ENCODE measurements at places on chromosomes 6 and 20. TPM values are rescaled to one million over a fixed set of nuclear protein-coding genes. Genes with fewer than 3 reads are reported as not detected.

ADGRB3 gene
- not detected for total RNA-seq

VNN1 gene
- total RNA-seq = not detected

LPIN3 gene
- 0.53 TPM for total RNA-seq

FOXS1 gene
- not detected for total RNA-seq

WFDC9 gene
- not detected for total RNA-seq

THBS2 gene
- total RNA-seq = not detected

DNA sequence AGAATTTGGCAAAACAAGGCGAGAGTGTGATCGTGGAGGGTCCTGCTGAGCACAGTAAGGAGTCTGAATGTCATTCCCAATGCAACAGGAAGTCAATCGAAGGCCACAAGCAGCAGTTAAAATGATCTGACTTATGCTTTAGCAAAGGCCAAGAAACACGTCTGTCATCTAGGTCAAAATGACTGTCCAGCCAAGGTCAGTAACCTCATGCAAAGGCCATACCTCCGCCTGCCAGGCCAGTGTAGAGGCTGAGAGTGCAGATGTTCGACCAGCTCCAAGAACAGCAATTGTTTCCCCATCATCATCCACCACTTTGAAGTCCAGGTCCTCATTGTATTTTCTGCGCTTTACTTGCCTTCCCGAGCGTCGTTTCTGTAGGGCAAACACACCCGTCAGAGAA lies 105.6 kb downstream of the CHD6 start:
- DNase-seq = no peak
- H3K36me3 ChIP-seq = peaks cover 24% of the 10 kb centered on the region
- H3K4me3 ChIP-seq = no peak overlapping the region
- H3K4me1 ChIP-seq = no peaks in the 10 kb centered on the region
- no peak overlapping the region for H3K27ac ChIP-seq
- no peaks in the 10 kb centered on the region for H3K27me3 ChIP-seq

GRCh38 chr6:73180763-73181619 lies 44.3 kb downstream of the KHDC1L start:
- H3K4me3 ChIP-seq = no peak overlapping the region
- no peak overlapping the region for H3K27ac ChIP-seq
- DNase-seq = peak; percentile 38
- H3K4me1 ChIP-seq = no peaks in the 10 kb centered on the region
- no peaks in the 10 kb centered on the region for H3K36me3 ChIP-seq

DNA sequence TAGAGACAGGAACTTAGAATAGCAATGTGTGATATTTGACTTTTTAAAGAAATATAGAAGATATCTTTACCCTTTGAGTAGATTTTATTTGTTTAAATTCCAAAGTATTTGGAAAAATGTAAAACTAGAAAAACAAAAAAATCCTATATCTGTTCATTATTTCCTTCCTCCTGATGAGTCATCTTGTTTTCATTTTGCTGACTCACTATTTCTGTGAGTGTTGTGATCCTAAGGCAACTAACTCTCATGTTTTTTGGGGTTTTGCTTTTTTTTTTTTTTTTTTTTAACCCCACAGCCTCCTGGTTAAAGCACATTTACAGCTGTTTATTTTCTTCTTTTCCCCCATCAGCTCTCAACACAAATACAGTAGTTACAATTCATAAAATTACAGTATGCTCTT lies 37.8 kb upstream of the THEMIS start:
- peak overlapping the region; percentile 18 for H3K27ac ChIP-seq
- no peaks in the 10 kb centered on the region for H3K27me3 ChIP-seq
- no peaks in the 10 kb centered on the region for H3K36me3 ChIP-seq
- no peak overlapping the region for H3K4me3 ChIP-seq
- H3K4me1 ChIP-seq = peaks cover 33% of the 10 kb centered on the region
- no peak for DNase-seq

GRCh38 chr6:87710090-87710489 lies 8.1 kb upstream of the AKIRIN2 start:
- H3K4me3 ChIP-seq = no peak overlapping the region
- no peaks in the 10 kb centered on the region for H3K27me3 ChIP-seq
- H3K36me3 ChIP-seq = no peaks in the 10 kb centered on the region
- DNase-seq = no peak
- peaks cover 5% of the 10 kb centered on the region for H3K4me1 ChIP-seq

- no peaks in the 10 kb centered on the region for H3K27me3 ChIP-seq
- DNase-seq = no peak
- H3K36me3 ChIP-seq = no peaks in the 10 kb centered on the region
- no peaks in the 10 kb centered on the region for H3K4me1 ChIP-seq
- H3K27ac ChIP-seq = no peak overlapping the region
- H3K4me3 ChIP-seq = no peak overlapping the region
Measured at GRCh38 chr6:7932625-7933024, 22.0 kb upstream of the TXNDC5 start.

DNA sequence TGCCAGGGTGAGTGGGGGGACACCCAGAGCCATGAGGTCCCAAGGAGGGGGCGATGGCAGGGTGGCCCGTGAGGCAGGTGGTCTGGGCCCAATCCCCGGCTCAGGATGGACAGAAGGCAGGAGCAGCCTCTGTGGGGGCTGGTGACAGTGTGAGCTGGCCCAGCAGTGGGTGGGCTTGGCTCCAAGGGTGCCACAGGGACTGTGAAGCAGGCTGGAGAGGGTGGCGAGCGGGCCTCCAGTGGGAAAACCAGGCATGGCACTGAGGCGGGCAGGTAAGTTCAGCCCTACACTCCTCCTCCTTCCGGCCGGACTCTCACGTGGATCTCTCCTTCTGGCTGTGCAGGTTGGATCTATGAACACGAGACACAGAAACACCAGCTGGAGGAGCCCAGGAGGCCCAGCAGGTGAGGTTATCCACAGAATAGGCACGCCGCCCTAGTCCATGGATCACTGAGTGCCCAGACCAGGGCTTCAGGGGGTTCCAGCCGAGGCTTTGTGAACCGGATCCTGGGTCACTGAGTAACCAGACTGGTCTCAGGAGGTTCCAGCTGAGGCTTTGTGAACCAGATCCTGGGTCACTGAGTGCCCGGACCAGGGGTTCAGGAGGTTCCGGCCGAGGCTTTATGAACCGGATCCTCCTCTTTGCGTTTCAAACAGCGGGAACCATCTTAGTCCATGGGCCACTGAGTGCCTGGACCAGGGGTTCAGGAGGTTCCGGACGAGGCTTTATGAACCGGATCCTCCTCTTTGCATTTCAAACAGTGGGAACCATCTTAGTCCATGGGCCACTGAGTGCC lies 76.4 kb upstream of the BHLHE23 start:
- no peaks in the 10 kb centered on the region for H3K36me3 ChIP-seq
- H3K27ac ChIP-seq = no peak overlapping the region
- no peak for DNase-seq
- H3K4me1 ChIP-seq = no peaks in the 10 kb centered on the region

GRCh38 chr6:47026679-47027078 lies 15.5 kb downstream of the ADGRF1 start:
- no peak overlapping the region for H3K4me3 ChIP-seq
- no peaks in the 10 kb centered on the region for H3K27me3 ChIP-seq
- no peaks in the 10 kb centered on the region for H3K4me1 ChIP-seq
- H3K27ac ChIP-seq = no peak overlapping the region
- no peaks in the 10 kb centered on the region for H3K36me3 ChIP-seq

DNA sequence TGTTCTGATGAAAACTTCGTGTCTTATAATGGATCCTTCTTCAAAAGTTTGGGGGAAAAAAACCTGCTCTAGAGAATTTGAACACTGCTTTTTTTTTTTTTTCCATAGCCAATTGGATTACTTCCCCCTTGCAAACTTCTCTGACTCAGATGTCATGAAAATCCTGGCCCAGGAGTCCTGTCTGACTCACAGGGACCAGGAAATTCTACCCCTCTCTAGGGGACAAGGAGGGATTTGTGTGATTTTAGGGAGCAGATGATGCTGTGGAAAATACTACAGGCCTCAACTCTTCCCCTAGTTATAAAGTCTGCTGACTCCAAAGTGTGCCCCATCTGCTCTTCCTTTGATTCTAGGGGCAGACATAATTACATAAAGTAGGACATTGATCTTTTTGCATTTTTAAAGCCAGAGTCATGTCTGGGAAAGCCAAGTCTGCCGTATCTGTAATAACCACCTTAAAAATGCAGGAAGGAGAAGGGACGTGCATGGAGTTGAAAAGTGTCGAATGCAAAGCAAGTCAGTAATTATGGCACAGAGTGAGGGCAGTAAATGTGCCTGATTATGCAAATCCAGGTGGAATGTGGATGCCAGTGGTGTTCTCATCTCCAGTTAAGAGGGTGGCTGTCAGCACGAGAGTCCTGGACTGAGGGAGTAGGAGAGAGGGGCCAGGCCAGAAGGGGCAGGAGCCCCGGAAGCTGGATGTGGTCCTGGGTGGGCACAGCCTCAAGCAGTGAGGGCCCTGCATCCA lies 144.3 kb upstream of the SULF2 start:
- H3K27me3 ChIP-seq = no peaks in the 10 kb centered on the region
- no peaks in the 10 kb centered on the region for H3K4me1 ChIP-seq
- no peak overlapping the region for H3K27ac ChIP-seq
- DNase-seq = no peak

DNA sequence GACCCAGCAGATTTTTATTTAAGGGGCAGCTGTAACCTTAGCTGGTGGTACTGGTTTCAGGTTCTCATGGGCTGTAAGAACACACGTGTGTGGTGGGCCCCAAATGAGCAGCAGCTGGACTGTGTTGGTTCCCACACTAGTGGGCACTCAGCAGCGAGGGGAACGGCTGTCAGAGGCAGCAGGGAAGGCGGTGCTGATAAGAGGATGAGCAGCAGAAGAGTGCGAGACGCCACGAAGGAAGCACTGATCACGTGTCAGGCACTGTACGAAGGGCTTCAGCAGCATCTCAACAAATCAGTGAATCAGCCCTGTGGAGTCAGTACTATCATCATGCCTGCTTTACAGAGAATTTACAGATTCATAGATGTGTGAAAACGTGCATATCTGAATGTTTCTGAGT lies 41.0 kb upstream of the EMILIN3 start:
- no peak for DNase-seq
- peaks cover 40% of the 10 kb centered on the region for H3K36me3 ChIP-seq
- no peak overlapping the region for H3K27ac ChIP-seq

- H3K4me3 ChIP-seq = no peak overlapping the region
- no peaks in the 10 kb centered on the region for H3K27me3 ChIP-seq
- DNase-seq = no peak
- peaks cover 23% of the 10 kb centered on the region for H3K36me3 ChIP-seq
Measured at GRCh38 chr6:158596861-158597260, 37.0 kb downstream of the TMEM181 start.

DNA sequence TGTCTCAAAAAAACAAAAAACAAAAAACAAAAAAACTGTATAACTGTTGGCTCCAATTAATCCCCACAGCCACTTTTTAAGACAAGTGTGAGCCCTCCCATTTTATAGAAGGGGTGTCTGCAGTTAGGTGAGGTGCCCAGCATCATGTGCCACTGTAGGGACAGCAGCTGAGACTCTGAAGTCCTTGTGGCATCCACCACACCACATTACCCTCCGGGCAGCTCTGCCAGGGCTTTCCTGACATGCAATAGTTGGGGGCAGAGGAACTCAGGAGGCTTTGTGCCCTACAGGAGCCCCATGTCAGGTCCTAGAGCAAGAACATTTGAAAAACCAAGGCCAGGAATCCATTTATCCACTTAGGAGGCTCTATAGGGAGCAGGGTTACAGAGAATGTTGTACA lies 17.3 kb downstream of the PKIG start:
- no peak for DNase-seq
- no peak overlapping the region for H3K27ac ChIP-seq
- H3K4me1 ChIP-seq = peaks cover 9% of the 10 kb centered on the region
- H3K4me3 ChIP-seq = no peak overlapping the region
- no peaks in the 10 kb centered on the region for H3K27me3 ChIP-seq
- H3K36me3 ChIP-seq = no peaks in the 10 kb centered on the region

DNA sequence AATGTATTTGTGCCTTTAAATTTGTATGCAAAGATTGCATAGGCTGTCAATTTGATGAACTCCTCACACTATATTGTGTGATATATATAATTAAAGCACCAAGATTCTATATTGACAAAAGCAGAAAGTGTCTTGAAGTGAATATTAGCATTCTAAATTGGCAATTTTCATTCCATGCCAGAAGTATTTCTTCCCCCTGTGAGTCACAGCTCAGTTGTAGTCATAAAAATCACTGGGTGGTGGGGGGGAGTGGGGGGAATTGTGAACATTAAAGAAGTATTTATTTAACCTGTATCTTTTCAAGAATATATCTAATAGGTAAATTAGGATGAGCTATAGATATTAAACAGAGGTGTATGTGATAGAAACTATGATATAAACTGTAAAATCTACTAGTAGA lies 3.1 kb upstream of the ARMC2 start:
- no peaks in the 10 kb centered on the region for H3K27me3 ChIP-seq
- H3K36me3 ChIP-seq = no peaks in the 10 kb centered on the region
- H3K4me1 ChIP-seq = peaks cover 7% of the 10 kb centered on the region
- H3K4me3 ChIP-seq = no peak overlapping the region
- no peak for DNase-seq

DNA sequence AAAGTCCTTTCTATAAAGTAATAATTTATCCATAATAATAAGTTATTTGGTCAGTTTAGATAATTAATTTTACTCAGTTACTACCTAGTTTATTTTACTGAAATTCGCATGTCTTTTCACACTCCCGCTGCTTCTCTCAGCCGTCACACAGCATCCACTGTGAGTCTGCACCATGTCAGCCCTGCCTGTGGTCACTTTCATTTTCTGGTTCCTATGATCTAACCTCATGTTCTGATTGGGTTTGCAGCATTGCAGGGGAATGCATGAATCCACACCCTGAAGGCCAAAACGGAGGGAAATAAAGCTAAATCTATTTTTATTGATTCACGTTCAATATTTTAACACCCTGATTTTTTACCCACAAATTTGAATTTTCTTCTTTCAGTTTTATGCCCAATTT lies 47.4 kb downstream of the PDE10A start:
- H3K27me3 ChIP-seq = no peaks in the 10 kb centered on the region
- H3K36me3 ChIP-seq = no peaks in the 10 kb centered on the region
- no peak for DNase-seq
- no peaks in the 10 kb centered on the region for H3K4me1 ChIP-seq
- H3K4me3 ChIP-seq = no peak overlapping the region

DNA sequence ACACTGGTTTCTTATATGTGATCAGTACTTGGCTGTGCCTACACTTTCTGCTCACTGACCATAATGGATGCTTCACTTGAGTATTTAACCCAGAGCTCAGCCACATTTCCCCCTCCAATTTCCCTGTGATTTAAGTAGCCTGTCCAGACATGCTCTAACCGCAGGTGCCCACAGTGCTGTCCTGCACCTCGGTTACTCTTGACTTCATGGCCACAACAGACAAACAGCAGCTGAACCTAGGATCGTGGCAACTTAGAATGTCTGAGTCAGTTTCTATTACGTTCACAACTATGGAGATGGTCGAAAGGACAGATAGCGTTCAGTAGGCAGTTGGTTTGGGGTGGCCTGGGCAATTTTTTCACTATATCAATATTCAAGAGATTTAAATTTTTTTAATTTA lies 306.9 kb upstream of the SGK1 start:
- H3K27me3 ChIP-seq = no peaks in the 10 kb centered on the region
- H3K4me1 ChIP-seq = no peaks in the 10 kb centered on the region
- DNase-seq = no peak
- H3K4me3 ChIP-seq = no peak overlapping the region
- H3K27ac ChIP-seq = no peak overlapping the region

DNA sequence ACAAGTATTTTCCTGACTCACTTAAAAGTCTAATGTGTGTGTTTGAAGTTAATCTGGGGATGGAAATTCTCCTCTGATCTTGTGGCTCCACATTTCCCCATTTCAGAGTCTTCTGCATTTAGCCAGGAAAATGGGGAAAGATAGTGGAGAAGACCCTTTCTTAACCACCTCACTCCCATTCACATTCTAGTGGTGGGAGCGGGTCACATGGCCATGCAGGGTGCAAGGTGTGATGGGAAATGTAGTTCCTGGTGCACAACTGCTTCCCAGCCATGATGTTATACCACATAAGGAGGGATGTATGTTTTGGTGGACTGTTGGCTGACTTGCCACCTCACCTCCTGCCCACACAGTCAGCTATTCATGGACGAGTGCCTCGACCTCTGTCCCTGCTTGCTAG lies 61.8 kb downstream of the BANF2 start:
- no peak overlapping the region for H3K27ac ChIP-seq
- H3K36me3 ChIP-seq = no peaks in the 10 kb centered on the region
- no peak for DNase-seq
- H3K4me1 ChIP-seq = no peaks in the 10 kb centered on the region

Data from CD8-positive, alpha-beta memory T cell (primary cell).